Amniotic stem cell (primary cell): ENCODE measurements at places on chromosomes 4 and X.

GRCh38 chrX:154313147-154313546 is 17.6 kb downstream of the TKTL1 start:
- DNase-seq = no peak

GRCh38 chrX:107825698-107826237 is at the start of gene MID2:
TSS of gene MID2 (plus strand) at chrX:107825866. CDS start at chrX:107826427, 561 bp downstream.
- peak; percentile 12 for DNase-seq

DNA sequence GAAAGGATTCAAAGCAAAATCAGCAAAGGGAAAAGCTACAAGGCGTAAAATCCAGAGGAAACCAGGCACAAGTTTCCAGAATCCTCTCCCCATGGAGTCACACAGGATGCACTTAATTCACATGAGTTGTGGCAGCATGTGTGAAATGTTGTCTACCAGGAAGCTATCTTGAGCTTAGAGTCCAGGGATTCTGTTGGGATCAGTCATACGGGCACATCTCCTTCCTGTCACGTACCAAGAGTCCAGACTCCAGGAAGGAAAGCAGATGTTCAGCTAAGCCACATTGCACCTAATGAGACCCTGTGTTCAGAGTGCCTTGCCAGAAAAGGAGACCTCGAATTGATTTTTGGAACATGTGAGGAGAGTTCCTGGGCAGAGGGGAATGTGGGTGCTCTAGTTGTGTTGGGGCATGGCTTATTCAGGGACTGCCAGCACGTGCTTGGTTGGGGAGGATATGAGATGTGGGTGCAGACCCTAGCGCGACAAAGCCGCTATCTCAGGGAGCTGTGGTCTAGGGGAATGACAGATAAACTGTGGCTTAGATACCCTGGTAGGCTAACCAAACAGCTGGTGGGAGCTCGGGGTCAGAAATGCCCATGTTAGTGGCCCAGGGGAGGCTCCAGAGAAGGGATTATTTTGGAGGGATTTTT is 70.0 kb downstream of the EVC start:
- DNase-seq = peak; percentile 56

GRCh38 chrX:19814240-19814639 is 73.2 kb downstream of the SH3KBP1 start:
- DNase-seq = no peak

- no peak for DNase-seq
Measured at GRCh38 chrX:17023661-17024060, 77.2 kb downstream of the REPS2 start.

DNA sequence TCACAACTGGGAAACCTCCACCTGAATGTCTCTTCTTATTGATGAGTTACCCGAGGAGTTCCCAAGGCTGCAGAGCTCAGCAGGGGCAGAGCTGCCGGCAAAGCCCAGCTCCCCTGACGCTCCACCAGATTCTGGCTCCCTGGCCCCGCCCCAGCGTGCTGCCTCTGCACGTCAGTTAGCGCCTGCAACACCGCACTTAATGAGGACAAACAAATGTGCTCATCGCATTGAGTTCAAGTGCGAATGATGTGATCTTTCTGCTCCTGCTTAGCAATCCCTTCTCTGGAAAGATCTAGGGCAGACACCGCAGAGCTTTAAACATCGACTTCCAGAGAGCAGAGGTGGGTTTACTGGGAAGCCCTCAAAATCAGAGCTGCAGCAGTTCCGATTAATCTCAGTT is 55.5 kb upstream of the FBXW7 start:
- DNase-seq = no peak
